ENCODE measurements at places on chromosomes 12 and 14. TPM values are rescaled to one million over a fixed set of nuclear protein-coding genes. Genes with fewer than 3 reads are reported as not detected.

RD3L gene
- 26.4 TPM for total RNA-seq

KLHDC1 gene
- 5.9 TPM for total RNA-seq

LRR1 gene
- 5.1 TPM for total RNA-seq

GPRC5A gene
- total RNA-seq: 2.0 TPM

MMP19 gene
- total RNA-seq: 3.4 TPM

CLECL1 gene
- total RNA-seq: not detected
